Left ventricle myocardium superior (tissue), 1 donor: ENCODE measurements at places on chromosomes 3 and 15. TPM values are rescaled to one million over a fixed set of nuclear protein-coding genes. Genes with fewer than 3 reads are reported as not detected.

DNA sequence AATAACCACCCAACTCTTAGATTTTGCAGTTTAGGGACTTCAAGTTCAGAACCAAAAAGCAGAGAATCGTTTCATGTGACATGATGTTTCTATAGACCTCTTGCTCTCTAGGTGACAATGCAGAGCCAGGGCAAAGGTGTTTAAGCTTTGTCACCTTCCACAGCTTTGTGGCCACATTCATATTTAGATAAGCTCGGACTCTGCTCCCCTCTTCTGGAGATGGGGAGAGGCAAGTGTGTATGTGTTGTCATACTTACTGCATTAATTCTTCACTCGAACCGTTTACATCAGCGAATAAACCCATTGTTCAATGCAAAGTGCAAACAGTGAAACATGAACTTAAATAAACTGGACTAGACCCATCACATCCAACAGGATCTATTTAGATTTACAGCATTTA lies 33.2 kb downstream of the ST3GAL6 start:
- DNase-seq: no peak

DNA sequence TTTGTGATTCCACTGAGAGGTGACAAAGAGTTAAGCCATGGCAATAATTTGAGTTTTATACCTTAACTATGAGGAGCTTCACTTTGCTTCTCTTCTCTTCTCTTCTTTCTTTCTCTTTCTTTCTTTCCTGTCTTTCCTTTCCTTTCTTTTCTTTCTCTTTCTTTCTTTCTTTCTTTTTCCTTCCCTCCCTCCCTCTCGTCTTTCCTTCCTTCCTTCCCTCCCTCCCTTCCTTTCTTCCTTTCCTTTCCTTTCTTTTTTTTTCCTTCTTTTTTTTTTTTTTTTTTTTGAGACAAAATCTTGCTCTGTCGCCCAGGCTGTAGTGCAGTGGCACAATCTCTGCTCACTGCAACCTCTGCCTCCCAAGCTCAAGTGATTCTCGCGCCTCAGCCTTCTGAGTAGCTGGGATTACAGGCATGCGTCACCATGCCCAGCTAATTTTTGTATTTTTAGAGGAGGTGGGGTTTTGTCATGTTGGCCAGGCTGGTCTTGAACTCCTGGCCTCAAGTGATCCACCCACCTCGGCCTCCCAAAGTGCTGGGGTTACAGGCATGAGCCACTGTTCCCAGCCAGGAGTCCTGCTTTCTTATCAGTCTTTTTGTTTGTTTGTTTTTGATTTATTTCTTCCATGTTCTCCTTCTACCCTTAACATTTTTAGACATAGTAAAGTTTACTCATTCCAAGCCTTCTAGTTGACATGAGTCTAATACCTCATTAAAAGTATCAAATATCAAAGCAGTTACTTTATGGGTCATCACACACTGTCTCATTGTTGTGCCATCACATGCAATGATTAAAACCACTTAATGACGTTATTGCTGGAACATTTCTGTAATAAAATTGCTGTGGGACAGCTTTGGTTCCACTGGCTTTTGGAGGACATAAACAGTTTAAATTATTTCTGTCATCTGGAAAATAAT lies 29.9 kb downstream of the SLC49A4 start:
- DNase-seq: no peak

- DNase-seq: no peak
These were observed 4.0 kb upstream of the IL17RD start for GRCh38 chr3:57169108-57169507.

GRCh38 chr3:31157047-31157694 lies 262.7 kb upstream of the GADL1 start:
- DNase-seq: no peak

GRCh38 chr3:17544632-17545031 lies 197.8 kb downstream of the TBC1D5 start:
- DNase-seq: no peak

DNA sequence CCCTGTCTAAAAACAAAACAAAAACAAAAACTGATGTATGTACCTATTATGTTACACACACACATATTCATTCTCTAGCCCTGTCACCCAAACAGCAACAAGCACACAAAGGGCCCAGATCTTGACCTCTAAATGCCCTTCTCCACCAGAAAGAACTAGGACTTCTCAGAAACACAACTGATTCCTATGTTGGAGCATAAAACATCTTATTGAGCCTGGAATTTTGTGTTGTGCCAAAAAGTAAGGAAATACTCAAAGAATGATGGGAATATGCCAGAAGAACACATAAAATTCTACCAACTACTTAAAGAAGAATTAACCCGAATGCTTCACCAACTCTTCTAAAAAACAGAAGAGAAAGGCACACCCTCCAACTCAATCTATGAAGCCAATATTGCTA lies 66.7 kb upstream of the OCA2 start:
- no peak for DNase-seq

DNA sequence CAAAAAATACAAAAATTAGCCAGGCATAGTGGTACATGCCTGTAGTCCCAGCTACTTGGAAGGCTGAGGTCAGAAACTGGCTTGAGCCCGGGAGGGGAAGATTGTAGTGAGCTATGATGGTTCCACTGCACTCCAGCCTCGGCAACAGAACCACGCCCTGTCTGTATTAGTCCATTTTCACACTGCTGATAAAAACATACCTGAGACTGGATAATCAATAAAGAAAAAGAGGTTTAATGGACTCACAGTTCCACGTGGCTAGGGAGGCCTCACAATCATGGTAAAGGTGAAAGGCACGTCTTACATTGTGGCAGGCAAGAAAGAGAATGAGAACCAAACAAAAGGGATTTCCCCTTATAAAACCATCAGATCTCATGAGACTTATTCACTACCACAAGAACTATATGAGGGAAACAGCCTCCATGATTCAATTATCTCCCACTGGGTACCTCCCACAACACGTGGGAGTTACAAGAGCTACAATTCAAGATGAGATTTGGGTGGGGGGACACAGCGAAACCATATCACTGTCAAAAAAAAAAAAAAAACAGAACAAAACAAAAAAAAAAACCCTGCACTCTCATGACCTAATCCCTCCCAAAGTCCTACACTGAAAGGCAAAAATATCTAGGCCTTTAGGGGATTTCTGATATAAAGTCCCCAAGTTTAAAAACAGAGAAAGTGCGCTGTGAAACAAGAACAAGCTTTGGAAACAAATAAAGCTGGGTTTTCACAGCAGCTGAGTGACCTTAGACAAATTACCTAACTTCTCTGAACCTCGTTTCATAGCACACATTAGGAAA lies 224.7 kb downstream of the IGSF11 start:
- DNase-seq: no peak

DNA sequence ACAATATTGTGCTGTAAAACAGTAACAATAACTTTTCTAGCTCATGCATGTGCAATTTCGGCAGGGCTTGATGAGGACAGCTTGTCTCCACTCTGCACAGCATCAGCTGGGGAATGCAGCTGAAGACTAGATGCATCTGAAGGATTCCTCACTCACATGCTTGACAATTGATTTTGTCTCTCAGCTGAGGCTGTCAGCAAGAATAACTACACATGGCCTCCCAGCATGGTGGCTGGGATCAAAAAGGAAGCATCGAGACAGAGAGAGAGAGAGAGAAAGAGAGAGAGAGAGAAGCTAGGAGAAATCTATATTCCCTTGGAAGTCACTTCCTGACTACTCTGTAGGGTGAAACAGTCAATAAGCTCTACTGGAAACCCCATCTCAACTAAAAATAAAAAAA lies 487.1 kb downstream of the PLOD2 start:
- DNase-seq: no peak

The UBR1 gene
- 21.3 TPM for total RNA-seq

The ZCWPW2 gene
- 3.1 TPM for total RNA-seq

The GABRA5 gene
- not detected for total RNA-seq

The INKA1 gene
- 1.7 TPM for total RNA-seq
